Bladder microvascular endothelial cell (primary cell): ENCODE measurements at places on chromosomes 16 and 17. TPM values are rescaled to one million over a fixed set of nuclear protein-coding genes. Genes with fewer than 3 reads are reported as not detected.

The TUBG2 gene
- 1.9 and 7.4 TPM in 2 replicates for total RNA-seq

The EFCAB13 gene
- 4.4 and 8.1 TPM in 2 replicates for total RNA-seq

The RSL1D1 gene
- total RNA-seq: 28.5 and 51.0 TPM in 2 replicates

The CLEC18C gene
- 0.16 and 0.19 TPM in 2 replicates for total RNA-seq

The GPR142 gene
- total RNA-seq: 0.16 and 0.19 TPM in 2 replicates

The VKORC1 gene
- 59.1 and 60.7 TPM in 2 replicates for total RNA-seq

The NMRAL1 gene
- total RNA-seq: 52.9 and 60.2 TPM in 2 replicates

The PLCD3 gene
- total RNA-seq: 10.2 and 31.5 TPM in 2 replicates

The JPH3 gene
- total RNA-seq: under 0.01 and 0.44 TPM in 2 replicates

The SPIRE2 gene
- total RNA-seq: 0.97 and 4.8 TPM in 2 replicates

The HLF gene
- total RNA-seq: not detected in 2 replicates

The DCTPP1 gene
- total RNA-seq: 29.2 and 37.9 TPM in 2 replicates

The MAP2K6 gene
- 2.9 and 4.7 TPM in 2 replicates for total RNA-seq

The IL21R gene
- total RNA-seq: 0.16 TPM in 1 of 2 replicates, not detected in the other

The COX10 gene
- 5.5 and 16.2 TPM in 2 replicates for total RNA-seq

The RFWD3 gene
- 15.9 and 30.5 TPM in 2 replicates for total RNA-seq

The NECAB2 gene
- not detected in 2 replicates for total RNA-seq

The MYH2 gene
- total RNA-seq: not detected in 2 replicates

The KLHL10 gene
- total RNA-seq: under 0.01 and 0.19 TPM in 2 replicates

The PPP1R27 gene
- total RNA-seq: not detected in 2 replicates

The JUP gene
- 121 and 361 TPM in 2 replicates for total RNA-seq
